ENCODE measurements at places on chromosomes 1 and 21.
A peak's percentile ranks its signal among the peaks of the same experiment; 100 is the strongest.

DNA sequence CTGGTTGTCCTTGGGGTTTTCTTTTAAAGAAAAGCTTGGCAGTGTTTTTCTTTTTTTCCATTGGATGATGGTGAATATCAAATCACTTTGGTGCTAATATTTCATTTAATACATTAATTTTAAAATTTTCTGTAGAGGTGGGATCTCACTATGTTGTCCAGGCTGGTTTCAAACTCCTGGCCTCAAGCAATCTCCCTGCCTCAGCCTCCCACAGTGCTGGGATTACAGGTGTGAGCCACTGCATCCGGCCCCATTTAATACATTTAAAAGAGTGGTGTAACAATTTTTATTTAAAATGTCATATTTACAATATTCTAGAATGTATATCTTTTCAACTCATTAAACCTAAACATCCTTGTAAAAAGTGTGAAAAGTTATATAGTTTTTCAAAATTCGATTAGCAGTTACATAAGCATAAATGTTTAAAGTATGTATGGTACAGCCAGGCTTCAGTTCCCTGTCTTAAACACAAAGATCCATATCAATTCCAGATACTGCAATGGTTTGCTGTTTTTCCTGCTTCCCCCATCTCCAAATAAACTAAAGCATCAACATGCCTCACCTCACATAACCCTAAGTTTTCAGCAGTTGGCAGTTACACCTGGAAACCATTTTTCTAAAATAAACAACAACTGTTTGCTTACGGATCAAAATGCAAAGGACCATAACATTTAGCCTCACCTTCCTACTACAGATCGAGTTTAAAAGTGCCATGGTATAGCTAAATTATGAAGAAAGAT, 8.9 kb upstream of the LGALS8 start:
- DNase-seq, result no peak

- no peak for DNase-seq
Observed at GRCh38 chr1:115648717-115649691, 7.2 kb downstream of the VANGL1 start.

DNA sequence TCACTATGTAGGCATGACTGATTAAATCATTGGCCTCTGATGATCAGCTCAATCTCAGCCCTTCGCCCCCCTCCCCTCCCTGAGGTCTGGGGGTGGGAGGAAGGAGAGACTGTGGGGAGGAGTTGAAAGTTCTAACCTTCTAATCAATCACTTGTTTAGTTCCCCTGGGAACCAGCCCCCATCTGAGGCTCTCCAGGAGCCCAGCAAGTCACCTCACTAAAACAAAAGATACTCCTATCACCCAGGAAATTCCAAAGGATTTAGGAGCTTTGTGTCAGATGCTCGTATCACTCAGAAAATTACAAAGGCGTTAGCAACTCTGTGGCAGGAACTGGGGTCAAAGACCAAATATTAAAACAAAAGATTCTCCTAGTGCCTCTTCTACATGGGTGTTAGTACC, 21.6 kb downstream of the SYF2 start:
- DNase-seq, result no peak

- no peak for DNase-seq
Observed at GRCh38 chr1:246794828-246795671, 70.8 kb downstream of the SCCPDH start.

DNA sequence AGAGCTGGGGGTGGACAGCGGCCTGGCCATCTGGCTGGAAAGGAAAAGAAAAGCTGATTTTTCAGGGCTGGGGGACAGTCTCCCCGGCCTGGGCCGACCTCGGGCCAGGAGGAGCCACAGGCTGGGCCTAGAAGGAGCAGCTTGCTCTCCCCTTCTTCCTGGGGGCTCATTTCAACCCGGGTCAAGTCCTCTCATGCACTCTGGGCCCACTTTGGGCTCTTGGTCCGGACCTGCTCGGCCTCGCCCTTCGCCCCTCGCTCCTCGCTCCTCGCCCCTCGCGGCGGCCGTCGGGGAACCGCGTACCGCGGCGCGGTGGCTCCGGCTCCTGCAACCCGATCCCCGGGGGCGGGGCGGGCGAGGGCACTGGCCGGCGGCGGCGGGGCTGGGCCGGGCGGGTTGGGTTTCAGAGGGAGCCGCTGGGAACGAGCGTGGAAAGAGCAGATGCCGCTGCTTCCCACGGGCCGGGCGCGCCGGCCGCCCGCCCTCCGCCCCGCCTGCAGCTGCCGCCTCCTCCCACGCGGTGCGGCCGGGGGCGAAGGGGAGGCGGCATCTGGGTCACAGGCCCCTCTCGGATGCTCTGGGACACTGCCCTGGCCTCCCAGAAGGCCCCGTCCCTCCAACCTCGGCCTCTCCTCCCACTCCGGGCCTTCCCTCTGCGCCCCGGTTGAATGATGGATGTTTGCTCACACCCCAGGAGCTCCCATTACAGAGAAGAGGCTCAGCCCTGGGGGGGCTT, 6.6 kb downstream of the HEYL start:
- DNase-seq, result no peak

GRCh38 chr1:147613506-147613905, 56.8 kb downstream of the ACP6 start:
- DNase-seq, result no peak

DNA sequence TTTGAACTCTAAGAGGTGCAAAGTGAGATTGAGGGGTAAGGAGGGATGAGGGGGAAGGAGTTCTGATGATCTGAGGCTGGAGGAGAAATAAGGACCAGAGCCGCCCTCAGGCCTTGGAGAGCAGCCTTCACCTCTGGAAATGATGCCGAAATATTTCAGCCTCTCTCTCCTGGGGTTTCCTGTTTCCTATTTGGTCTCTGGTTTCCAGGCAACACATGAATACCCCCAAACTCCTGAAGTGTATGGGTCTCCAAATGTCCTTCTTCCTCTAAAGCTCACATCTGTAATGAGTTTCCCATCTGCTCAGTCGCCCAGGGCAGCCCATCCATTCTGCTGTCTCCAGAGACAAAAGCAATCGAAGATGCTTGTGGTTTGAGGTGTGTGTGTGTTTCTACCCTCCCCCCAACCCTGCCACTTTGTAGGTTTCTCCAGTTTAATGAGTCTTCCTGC, 52.0 kb upstream of the FAM20B start:
- no peak for DNase-seq

DNA sequence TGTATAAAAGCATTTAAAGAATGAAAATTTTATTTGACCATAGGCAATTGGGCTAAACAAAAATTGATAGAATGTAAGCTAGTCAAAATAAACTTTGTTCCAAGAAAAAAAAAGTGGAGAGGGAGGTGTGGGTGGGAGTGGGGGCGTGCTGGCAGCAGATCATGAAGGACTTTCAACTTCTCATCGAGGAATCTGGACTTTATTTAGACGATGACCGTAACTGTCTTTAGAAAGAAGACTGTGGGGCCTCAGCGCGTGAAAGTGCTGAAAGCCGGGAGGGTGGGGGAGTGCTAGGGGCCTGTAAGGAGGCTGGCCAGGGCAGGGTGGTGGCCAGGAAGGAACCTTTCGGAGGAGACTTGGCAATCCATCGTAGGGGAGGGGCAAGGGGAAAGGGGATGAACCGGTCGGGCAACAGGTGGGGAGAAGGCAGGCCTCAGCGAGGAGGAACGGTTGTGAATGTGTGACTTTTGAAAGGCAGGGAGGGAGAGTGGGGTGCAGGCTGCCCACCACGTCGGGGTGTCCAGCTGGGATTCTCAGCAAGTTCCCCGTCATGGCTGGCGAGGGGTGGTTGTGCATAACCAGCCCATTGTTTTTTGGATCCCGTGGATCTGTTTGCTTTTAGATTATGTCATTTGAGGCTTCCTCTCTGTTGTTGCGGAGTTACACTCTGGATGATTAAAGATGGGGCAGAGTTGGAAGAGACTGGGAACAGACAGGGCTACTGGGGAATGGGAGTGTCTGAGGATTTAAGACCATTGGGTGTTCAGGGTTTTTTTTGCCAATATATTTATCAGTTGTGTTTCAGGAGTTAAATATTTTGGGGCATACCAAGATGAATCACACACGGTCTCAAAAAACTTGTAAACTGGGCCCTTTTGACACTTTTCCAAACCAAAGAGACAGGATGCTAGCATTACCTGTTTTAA, 35.5 kb downstream of the HUNK start:
- no peak for DNase-seq

GRCh38 chr1:226772446-226773139, 33.5 kb upstream of the ITPKB start:
- no peak for DNase-seq

DNA sequence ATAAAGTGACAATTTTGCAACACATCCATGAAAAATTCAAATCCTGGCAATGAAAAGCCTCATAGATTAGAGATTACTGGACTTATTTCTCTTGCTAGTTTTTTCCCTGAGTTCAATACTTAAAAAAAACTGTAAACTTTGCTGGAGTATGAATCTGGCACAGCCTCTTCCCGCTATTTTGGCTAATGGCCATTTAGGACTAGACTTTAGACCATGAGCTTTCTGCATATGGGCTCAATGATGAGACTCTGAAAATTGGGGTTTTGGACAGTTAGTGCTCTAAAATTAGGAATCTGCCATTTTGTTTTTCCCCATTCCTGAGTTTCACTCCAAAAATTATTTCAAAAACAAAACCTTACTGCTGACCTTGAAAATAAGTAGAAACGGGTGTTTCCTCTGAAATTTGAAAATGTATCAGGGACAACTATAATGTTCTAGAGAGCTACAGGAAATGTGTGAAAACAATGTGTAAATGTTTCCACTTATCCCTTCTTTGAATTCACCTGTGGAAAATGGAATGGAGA, 137.5 kb downstream of the HMCN1 start:
- DNase-seq, result no peak

DNA sequence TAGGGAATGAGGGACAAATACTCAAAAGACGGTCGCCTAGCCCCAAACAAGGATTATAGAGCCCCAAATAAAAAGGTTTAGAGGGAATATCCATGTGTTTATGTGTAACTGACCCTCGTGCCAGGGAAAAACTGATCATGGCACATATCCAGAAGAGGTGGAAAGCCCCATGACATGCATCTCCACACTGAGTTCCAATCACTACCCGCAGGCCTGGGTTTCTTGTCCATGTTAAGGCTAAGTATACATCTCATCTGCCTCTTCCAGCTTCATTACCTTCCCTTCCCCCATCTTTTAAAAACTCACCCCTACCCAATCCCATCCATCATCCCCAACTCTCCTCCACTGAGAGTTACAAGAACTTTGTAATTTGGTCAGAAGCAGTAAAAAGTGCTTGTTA, 15.2 kb downstream of the GADD45A start:
- DNase-seq, result no peak

- no peak for DNase-seq
Observed at GRCh38 chr1:67299296-67299695, 8.4 kb upstream of the IL12RB2 start.

- DNase-seq, result no peak
Observed at GRCh38 chr1:169005776-169006175, 100.7 kb upstream of the ATP1B1 start.

GRCh38 chr1:84298684-84299535, 2.6 kb upstream of the SAMD13 start:
- peak; percentile 19 for DNase-seq

DNA sequence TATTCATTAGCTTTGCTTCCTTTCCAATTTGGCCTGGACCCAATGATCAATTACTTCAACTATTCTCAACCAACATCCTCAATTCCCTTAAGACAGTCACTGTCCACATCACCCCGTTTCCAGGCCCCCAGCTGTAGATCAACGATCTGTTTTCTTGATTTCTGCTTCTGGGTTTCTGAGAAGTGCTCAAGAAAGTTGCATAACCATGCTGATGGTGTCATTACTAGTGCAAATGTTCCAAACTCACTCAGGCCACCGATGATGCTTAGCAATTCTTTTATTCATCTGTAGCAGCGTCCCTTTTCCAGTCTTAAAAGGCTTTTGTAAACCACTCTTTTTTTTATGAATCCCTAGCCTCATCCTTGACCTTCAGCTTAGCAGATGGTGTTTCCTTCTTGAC, 155.8 kb upstream of the PTGFR start:
- DNase-seq, result no peak

DNA sequence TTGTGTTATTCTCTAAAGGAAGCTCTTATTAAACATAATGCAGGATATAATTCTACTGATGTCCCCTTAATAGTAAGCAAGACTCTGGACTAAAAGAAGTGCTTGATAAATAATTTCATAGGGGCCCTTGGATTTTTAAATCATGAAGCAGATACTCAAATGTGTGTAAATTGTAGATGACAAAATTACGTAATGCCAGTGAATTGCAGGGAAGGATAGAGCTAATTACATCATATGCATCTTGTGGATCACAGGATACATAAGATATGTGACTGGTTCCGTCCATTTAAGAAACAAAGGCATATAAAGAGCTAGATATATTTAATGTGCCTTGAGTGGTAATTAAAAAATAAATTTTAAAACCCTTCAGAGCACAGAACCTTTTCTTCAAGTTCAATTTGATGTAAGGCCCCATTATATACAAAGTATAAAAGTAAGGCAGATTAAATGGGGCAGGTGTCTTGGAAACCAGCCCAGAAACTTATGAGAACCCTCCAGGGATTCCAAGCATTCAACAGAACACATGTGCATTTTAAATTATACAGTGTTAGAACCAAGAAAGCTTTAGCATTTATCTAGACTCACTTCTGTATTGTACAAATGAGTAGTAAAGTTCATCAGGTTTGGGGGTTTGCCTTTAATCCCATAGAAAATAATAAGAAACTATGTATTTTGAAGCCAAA, 190.4 kb downstream of the NCAM2 start:
- no peak for DNase-seq

- no peak for DNase-seq
Observed at GRCh38 chr1:56532350-56532683, 47.0 kb downstream of the PLPP3 start.

DNA sequence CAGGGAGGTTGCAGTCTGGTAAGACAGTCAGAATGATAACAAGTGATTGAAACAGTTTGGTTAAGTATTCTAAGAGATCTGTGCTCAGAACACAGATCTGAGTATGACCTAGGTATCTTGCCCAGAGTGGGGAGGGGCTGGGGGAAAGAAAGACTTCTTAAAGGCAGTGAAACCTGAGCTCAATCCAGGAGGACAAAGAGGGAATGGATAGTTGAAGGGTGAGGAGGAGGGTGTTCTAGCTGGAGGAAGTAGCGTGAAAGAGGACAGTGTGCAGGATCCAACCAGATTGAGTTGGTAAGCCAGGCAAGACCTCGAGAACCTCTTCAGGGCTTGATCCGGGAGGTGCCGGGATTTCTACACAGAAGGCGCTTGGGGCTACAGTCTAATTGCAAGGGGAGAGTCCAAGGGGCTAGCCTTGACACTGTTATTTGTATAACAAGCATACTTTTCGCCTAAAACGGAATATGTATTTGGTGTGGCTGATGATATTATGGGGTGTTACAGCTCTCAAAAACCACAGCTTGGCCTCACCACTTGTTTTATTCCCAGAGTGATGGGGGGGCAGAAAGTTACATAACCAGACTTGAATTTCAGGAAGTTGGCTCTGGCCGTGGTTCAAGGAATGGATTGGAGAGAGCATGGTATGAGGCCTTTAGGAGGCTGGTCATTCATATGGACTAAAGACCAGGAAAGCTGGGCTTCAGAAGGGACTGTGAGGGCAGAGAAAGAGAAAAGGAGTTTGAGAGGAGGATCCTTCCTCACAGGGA, 19.1 kb downstream of the RCSD1 start:
- DNase-seq, result no peak

GRCh38 chr1:24727501-24728216, 17.6 kb upstream of the CLIC4 start:
- no peak for DNase-seq

GRCh38 chr1:42767510-42768000, 506 bp downstream of the C1orf50 start:
- no peak for DNase-seq

- no peak for DNase-seq
Observed at GRCh38 chr1:176853503-176853902, 311.0 kb downstream of the ASTN1 start.

- DNase-seq, result no peak
Observed at GRCh38 chr1:182762536-182762935, 27.0 kb upstream of the NPL start.

Data from stimulated activated CD8-positive, alpha-beta memory T cell treated with anti-CD3 and anti-CD28 coated beads, Interleukin-7, amount 100 ng/mL, for 4 hours (primary cell).